ENCODE measurements at places on chromosomes 12 and 14. TPM values are rescaled to one million over a fixed set of nuclear protein-coding genes. Genes with fewer than 3 reads are reported as not detected.

Gene TMEM179
- 0.23 TPM for total RNA-seq

Gene OAS2
- total RNA-seq: 199 TPM

Gene FGF23
- not detected for total RNA-seq

Gene RILPL1
- total RNA-seq: 3.9 TPM

Gene DCD
- not detected for total RNA-seq

Gene TTC5
- total RNA-seq: 5.7 TPM

Gene KRT78
- total RNA-seq: not detected

Gene CMA1
- not detected for total RNA-seq

Gene EIF2S3B
- total RNA-seq: 0.30 TPM

Gene B3GNT4
- not detected for total RNA-seq

Gene MAP3K9
- 10.7 TPM for total RNA-seq

Gene KCNH3
- 6.3 TPM for total RNA-seq

Gene KRT6A
- total RNA-seq: not detected

Gene CD163L1
- not detected for total RNA-seq

Gene DNAJC22
- 0.06 TPM for total RNA-seq

Gene PIWIL1
- total RNA-seq: not detected

Gene TM7SF3
- total RNA-seq: 62.5 TPM

Gene TMTC2
- total RNA-seq: 5.0 TPM

Gene CBX5
- 115 TPM for total RNA-seq

Gene PRH2
- total RNA-seq: not detected

Gene VRK1
- 63.1 TPM for total RNA-seq

Gene C12orf60
- 2.6 TPM for total RNA-seq

Gene LMO3
- total RNA-seq: not detected

Gene PRKAG1
- 58.7 TPM for total RNA-seq

Gene RASSF9
- total RNA-seq: not detected

Gene IQSEC3
- total RNA-seq: 1.6 TPM

Gene LRIG3
- total RNA-seq: not detected

Gene FIGNL2
- 0.30 TPM for total RNA-seq

Gene HSPB8
- total RNA-seq: not detected

Measured in activated naive CD4-positive, alpha-beta T cell treated with anti-CD3 and anti-CD28 coated beads, Interleukin-2, amount 50 U/mL, for 72 hours (primary cell).